Stimulated activated CD4-positive, alpha-beta T cell treated with anti-CD3 and anti-CD28 coated beads, Interleukin-4, amount 100 ng/mL, for 1 hour (primary cell): ENCODE measurements at places on chromosomes 7 and 10.

GRCh38 chr7:64636386-64636785 is 29.5 kb upstream of the ZNF107 start:
- DNase-seq = peak; percentile 2

DNA sequence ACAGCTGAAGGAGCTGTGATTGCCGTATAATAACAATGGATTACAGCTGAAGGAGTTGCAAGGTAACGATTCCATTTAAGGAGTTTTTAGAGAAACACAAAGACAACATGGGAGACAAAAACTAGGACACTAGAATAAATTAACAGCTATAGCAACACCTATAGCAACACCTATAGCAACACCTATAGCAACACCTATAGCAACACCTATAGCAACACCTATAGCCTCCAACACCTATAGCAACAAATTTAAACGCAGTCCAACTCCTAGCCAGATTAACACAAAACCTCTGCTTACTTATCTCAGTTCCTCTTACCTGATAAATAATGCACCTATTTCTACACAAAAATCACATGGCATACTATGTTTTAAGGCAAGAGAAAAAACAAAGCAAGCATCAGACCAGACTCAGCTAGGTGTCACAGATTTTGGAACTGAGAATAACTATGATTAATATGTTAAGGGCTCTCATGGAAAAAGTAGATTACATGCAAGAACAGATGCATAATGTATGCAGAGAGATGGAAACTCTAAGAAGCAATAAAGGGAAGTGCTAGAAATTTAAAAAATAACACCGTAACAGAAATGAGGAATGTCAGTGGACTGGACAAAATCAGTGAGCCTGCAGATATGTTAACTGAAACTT is 55.7 kb upstream of the SRPK2 start:
- no peak for DNase-seq

DNA sequence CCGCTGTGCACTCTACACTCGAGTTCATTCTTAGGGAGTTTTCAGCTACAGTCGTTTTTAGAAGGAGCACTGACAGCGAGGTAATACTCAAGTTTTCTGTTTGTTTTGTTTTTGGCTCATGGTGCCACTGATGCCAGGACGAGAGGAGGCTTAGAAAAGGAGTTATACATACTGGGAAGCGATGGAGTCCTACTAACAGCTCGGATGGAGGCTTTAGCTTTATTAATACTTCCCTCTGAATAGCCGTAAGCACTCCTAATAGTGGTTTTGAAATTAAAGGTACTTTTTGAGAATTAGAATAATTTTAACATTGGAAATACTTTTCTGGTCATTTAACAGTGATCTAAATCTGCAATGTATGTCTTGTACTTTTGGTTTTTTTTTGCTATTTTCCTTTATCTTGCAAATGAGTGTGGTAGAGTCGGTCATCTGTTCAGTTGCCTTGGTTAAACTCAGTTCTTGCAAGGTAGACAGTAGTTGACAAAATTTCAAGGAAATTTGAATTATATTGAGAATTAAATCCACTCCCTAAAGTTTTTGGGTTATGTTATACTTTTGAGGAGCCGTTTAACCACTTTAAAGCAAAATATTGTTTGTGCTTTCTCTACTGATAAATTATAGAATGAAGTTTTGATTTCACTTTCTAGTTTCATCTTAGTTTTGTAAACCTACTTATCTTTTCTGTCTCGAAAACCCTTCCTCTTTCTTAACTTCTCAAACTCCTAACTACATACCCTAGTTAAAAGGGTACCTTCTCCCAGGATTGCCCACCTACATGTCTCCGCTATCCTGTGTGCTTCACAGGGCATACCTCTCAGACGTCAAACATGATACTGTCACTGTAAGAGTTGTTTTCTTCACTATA is 1.5 kb downstream of the HBP1 start:
- DNase-seq = no peak

- no peak for DNase-seq
These were observed 13.7 kb upstream of the SEMA3C start for GRCh38 chr7:80932536-80932935.

GRCh38 chr10:114879093-114879492 is 57.5 kb downstream of the FHIP2A start:
- DNase-seq = no peak

DNA sequence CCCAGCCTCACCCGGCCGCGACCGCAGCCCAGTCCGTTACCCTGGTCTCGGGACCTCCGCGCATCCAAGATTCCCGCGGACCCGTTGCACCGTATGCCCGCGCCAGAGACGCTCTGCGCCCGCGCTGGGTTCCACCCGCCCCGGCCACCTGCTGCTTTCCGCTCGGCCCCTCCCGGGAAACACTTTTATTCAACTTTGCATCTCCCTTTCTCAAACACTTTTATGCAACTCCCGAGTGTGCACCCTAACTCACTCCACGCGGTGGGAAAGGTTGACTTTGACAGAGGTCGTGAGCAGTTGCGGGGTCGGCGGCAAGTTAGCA is at the start of gene ODAD2:
TSS of gene ODAD2 (minus strand) at position 126 of the 322 bp plus-strand sequence. CDS start 3,937 bp downstream, outside the sequence.
- DNase-seq = no peak

DNA sequence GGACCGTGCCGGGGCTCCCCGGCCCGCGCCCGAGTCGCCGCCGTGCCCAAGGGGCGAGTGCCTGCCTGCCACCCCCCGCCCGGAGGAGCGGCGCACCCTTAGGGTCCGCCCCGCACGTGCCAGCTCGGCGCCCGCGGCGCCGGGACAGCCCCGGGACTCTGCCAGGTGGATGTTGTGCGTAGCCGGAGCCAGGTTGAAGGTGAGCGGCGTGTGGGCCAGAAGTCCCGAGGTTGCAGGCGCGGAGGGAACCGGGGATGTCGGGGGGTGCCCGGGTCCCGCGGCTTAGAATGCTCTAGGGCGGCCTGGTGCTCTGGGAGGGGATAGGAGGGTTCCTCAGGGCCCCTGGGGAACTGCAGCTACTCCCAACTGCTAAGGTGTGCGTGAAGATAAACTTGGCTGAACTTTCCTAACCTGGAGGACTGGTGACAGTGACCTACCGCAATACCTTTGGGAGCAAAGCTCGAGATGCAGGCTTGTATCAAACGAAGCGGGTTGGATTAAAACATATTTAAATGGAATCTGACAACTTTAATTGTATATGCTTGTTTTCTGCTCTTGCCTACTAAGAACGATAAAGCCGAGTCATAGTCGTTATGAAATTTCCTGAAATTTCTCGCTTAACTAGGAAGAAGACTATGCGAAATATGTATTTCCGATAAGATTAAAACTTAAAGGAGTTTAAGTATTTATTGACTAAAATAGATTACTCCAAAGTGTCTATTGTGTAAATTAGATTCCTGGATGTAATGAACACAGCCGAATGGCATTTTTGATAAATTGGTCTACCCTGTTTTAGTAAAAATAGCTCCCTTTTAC is at the start of gene CUX1:
TSS of gene CUX1 (plus strand) at position 156 of the 816 bp plus-strand sequence. CDS start at position 170, 14 bp downstream.
- peak; percentile 47 for DNase-seq

GRCh38 chr7:3150027-3150426 is 106.4 kb upstream of the CARD11 start:
- no peak for DNase-seq

- no peak for DNase-seq
These were observed 139.4 kb downstream of the KCND2 start for GRCh38 chr7:120412139-120413050.

DNA sequence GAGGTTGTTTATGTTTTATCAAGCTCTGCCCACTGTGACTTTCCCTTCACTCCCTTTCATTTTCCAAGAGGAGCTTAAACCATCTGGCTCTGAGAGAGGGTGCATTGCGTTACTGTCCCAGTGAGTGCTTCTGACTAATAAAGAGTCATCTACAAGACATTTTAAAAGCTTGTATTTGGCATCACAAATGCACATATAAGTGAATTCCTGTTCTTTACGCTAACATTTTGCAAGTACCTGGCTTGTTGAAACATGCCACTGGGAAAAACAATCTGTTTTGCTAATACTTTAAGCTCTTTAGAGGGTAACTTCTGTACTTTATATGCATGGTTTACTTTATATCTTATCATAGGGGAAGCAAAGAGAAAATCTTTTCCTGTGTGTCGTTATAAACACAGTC is 534.6 kb upstream of the POM121L12 start:
- no peak for DNase-seq

DNA sequence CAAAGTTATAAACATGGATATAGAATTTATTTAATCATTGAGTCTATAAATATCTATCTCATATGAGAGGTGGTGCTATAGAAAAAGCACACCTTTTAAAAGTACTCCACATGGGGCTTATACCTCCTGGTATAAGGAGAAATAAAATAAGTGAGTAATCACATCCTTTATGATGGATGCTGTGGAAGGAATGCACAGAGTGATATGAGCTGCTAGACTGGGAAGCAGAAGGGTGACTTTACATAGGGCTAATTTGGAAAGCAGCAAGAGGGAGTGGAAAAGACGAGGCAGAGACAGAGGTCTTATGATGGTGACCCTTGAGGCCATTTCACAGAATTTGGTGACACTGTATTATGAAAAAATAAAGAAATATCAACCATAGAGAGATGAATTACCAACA is 59.4 kb upstream of the AHR start:
- DNase-seq = no peak

- DNase-seq = peak; percentile 28
These were observed 102.4 kb upstream of the SVIL start for GRCh38 chr10:29737074-29737593.

GRCh38 chr10:124705817-124706461 is 38.2 kb downstream of the FAM53B start:
- DNase-seq = no peak

DNA sequence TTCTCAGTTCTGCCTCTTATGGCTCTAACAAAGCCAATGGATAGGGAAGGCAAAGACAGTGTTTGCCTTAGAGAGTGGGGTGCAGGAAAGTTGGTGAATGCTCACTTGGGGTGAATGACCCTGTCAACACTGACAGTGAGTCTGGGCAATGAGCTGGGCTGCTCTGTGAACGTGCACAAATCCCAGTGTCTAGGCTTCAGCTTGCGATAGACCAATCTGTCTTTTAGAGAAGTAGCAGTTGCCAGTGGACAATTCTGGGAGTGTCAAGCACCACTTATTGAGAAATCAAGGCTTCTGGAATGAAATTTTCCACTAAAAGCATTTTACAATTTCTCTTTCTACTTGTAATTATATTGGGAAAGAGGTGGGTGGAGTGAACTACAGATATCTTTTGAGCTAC is 141.4 kb downstream of the HERPUD2 start:
- DNase-seq = no peak

DNA sequence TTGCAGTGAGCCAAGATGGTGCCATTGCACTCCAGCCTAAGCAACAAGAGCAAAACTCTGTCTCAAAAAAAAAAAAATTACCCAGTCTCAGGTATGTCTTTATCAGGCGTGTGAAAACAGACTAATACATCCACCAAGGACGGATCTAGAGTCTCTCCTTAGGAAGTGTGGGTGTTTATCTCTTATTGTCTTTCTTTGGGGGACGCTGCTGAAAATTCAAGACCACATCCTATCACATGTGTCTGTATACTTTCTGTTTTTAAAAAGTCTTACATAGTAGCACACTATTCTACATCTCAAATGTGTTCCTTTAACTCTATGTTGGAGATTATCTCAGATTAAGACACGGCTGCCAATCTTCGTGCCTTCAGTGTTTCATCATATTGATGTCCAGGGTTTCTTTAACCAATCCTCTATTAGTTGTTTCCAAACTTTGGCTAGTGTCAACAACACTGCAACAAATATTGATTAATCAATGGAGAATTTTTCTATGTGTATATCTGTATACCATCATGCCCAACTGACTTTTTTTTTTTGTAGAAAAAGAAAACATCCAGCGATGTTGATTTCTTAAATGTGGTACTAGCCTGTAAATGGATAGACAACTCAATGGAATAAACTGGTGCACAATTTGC is 92.3 kb upstream of the KDM7A start:
- no peak for DNase-seq

- no peak for DNase-seq
These were observed 61.0 kb downstream of the VIPR2 start for GRCh38 chr7:159083698-159084068.

DNA sequence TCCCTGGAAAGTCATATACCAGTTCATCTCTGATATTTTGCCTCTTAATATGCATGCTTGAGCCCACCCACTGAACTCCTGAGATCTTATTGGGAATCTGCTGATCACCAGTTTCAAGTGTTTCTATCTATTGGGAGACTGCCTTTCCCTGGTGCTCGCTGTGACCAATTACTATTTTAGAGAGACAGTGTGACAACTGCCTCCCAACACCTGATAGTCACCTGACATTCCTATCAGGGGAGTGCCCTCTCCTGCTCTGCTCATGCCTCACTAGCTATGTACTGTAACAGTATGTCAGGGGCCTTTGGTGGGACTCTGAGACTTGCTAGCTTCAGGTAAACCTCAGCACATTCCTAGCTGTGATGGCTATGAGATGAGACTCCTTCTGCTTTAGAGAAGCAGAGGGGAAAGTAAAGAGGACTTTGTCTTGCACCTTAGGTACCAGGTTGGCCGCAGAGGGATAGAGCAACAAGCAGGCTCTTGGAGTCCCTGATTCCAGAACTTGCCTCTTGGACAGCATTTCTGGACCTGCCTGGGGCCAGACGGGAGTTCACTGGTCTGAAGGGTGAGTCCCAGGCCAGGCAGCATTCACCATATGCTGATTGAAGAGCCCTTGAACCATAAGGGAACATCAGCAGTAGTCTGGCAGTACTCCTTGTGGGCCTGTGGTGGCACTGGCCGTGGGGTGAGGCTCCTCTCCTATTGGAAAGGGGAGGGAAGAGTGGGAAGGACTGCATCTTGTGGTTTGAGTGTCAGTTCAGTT is 34.4 kb upstream of the ARHGAP12 start:
- no peak for DNase-seq

DNA sequence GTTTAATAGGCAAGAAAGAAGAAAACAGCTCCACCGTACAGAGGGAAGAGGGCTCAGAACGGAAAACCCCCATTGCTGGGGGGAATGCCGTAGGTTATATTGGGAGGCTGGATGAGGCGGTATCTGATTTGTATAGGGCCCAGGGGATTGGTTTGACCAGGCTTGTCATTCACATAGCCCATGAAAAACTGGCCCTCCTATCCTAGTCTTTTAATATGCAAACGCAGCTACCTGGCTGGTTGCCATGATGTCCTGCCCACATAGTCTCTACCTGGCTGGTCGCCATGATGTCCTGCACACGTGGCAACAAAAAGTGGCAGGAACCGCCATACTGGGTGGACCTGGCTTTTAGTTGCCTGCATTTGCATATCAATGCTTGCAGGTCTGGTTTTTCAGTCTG is 84.7 kb downstream of the AUTS2 start:
- no peak for DNase-seq

- DNase-seq = no peak
These were observed 9.2 kb upstream of the CAV2 start for GRCh38 chr7:116490351-116490750.

DNA sequence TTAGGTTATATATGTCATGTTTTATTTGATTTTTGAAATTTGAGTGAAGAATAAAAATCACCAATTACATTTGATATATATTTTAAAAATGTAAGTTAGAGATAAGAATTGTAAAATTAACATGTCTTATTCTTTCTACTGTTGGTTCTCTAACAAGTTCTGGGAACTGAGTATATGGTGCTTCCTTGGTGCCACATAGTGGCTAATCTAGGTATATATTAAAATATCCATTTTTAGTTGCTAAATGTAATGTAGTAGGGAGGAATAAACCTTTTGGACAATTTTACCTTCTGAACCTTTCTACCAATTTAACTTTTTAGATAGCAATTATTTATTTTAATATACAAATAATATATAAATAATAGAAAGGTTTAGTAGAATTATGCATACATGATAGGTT is 17.5 kb downstream of the CFAP69 start:
- no peak for DNase-seq

GRCh38 chr7:27917774-27918314 is 177.9 kb downstream of the TAX1BP1 start:
- no peak for DNase-seq

- DNase-seq = no peak
These were observed 76.4 kb downstream of the WDR37 start for GRCh38 chr10:1132584-1132983.
